ENCODE measurements at places on chromosomes 4 and X.

DNA sequence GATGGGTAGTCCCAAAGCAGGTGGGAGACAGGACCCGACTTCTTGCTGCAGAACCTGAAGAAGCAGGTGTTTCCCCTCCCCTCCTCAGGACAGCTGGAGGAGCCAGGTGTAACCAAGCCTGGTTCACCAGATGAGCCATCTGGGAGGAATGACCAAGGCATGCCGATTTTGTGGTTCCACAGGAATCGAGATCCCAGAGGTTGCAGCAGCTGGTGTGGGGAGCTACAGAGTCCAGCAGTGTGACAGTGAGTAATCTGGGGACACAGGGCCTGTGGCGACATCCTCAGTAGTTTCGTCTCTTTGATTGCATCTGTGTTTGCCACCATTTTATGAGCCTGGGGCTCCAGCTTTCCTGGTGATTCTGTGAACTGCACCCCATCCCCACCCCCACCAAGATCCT is 2.6 kb upstream of the NDP start:
- DNase-seq: no peak

GRCh38 chrX:43808231-43808630 is 74.0 kb downstream of the MAOB start:
- DNase-seq: no peak

DNA sequence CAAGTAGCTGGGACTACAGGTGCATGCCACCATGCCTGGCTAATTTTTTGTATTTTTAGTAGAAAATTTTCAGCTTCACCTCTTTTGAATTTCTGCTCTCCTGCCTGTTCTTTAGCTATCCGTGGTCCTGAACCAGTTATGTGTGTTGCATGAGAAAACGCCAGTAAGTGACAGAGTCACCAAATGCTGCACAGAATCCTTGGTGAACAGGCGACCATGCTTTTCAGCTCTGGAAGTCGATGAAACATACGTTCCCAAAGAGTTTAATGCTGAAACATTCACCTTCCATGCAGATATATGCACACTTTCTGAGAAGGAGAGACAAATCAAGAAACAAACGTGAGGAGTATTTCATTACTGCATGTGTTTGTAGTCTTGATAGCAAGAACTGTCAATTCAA is 13.9 kb downstream of the ALB start:
- no peak for DNase-seq

DNA sequence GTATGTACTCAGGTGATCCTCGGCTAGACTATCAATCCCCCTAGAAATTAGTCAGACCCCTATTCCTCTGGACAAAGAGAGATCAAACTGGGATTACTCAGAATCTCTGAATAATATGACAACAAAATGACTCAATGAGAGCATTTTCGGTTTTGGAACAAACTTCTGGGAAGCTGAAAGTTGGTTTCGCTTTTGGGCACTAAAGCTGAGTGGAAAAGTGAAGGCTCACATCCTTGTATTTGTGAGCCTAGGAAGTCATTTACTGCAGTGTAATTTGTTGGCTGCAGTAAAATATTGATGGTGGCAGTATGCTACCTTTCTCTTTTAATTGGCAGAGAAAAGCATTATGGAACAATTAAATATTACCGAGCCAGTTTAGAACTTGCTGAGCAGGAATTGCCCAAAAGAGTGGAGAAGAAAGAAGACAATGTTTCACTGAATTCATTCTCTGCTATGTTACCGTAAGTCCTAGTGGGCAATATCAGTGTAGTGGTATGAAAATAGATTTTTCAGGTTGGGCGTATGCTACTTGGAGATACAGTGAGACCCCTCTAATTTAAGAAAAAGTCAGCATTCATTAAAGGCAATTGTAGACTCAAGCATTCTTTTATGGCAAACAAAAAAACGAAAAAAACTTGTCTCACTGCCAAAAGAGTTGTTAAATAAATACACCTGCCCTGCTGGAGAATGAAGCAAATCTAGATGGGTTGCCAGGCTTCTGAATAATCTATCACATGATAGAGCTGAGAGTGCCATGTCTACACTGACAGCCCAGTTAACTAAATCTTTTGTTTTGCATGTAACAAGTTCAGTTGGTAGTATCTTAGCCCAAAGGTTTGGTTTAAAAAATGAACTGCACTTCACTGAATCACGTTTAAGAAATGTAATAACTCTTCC is 69.6 kb downstream of the AGTR2 start:
- DNase-seq: no peak

DNA sequence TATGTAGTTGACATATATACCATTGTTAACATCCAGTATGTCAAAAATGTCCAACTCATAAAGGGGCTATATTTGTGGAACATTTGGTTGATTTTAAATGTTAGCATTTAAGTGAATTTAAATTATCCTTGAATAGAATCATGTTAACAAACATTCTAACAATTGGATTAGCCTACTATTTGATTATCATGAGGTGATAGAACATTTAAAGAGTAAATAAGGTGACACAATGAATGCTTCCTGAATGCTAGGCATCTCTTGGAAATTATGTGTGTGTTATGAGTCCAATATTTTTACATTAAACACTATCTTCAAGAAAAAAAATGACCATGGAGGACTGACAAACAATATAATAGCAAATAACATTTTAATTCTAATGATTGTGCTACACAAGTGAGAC is 901.9 kb upstream of the AGA start:
- DNase-seq: no peak

- DNase-seq: no peak
Measured at GRCh38 chr4:109672169-109672930, 30.9 kb downstream of the CASP6 start.

DNA sequence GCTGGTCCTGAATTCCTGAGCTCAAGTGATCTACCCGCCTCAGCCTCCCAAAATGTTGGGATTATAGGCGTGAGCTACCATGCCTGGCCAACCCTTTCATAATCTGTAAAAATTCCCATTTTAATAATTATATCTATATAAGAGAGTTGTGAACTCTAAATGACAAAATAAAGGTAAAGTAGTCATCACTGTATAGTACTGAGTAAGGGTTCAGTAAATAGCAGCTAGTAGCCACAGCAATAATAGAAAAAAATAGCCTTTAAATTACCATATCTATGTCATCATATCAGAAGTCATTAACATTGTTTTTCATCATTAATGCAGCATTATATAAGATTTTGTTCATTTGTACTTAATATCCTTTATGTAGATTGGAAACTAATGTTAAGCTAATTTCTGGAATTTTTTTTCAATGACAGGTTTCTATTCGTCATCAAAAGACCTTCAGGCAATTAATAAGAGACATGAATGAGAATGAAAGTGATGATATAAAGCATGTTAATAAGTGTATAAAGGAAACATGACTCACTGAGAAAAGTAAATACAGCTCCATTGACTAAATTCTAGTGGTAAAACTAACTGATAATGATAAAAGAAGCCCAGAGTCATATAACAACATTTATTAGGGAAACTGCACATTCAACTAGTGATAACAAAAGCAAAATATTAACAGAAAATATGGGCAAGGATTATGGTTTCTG is 85.9 kb upstream of the UGT8 start:
- no peak for DNase-seq

DNA sequence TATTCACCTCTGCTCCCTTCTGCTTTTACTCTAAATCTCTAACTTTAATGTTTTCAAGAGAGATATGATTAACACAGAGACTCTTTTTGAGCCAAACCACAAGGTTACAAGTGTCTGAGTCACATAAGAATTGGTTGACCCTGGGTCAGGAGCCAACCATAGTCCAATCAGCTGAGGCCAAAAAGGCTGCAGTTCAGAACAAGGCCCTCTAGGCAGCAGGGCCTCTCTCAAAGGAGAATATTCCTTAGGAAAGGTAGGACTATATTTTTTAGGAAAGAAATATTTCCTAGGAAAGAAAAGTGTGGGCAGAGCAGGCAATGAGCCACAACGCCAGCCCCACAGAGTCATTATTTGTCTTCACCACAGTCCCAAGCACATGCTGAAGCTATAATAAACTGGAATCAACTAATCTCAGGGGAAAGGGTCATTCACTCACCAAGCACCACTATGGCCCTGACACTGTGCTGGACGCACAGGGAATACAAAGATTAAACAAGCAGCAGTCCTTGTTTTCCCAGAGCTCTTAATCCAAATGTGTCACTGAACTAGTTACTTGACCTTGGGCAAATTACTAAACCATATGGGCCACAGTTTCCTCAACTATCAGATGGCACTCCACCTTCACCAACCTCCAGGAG is 2.2 kb downstream of the ATP8A1 start:
- DNase-seq: no peak

DNA sequence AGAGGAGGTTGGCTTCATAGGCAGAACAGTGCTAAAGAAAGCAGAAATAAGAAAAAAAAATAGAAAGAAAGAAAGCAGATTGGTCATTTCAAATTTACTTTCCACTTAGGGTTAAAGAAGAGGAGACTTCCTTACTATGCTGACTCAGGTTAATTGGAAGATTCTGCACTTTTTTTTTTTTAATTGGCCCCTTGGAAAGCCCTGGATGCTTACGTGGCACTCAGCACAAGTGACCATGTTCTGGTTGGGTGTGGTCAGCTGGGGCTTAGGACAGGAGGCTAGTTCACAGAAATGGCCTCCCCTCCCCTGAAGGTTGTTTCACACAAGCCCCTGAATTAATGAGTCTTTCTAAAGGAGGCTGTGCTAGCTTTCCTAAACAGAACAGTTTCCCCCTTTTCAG is 14.5 kb downstream of the MAGEA9B start:
- DNase-seq: no peak

DNA sequence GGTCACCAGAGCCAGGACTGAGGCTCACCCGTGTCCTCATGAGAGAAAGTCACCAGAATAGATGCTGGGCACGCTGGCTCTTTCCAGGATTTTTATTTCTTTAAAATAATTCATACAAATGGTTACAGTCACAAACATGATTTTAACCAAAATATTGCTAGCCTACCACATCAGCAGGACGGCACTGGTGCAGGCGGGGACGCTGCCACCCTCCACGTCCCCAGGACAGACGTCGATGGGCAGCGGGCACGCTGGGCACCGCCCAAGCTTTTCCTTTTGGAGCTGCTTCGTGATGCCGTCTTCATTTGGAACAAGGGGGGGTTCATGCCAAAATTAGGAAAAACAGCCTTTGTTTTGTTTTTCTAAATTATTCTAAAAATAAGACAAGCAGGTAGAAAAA is 37.6 kb downstream of the CTBP1 start:
- peak; percentile 62 for DNase-seq

GRCh38 chr4:6644792-6645530 is 4.5 kb downstream of the MRFAP1 start:
- DNase-seq: no peak

GRCh38 chr4:122073615-122074014 is 78.5 kb upstream of the BLTP1 start:
- DNase-seq: no peak

GRCh38 chr4:2961811-2962441 is 1.3 kb downstream of the NOP14 start:
- DNase-seq: no peak

GRCh38 chrX:153635788-153636668 is 11.0 kb upstream of the DUSP9 start:
- peak; percentile 67 for DNase-seq

DNA sequence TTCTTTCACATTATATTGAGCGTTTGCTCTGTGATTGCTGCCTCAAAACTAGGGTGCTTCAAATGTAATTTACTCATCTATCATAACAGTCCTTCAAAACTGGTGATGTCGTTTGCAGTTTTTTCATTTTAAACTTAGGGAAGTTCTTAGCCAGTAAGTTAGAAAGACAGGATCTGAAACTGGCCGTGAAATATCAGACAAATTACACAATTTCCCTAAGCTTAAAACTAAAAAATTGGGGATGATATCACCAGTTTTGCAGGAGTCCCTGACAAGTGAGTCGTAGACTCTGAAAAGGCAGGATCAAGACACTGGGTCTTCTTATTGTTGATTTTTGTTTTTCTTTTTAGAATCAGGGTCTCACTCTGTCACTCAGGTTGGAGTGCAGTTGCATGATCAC is 44.8 kb downstream of the MOB1B start:
- DNase-seq: no peak

- DNase-seq: no peak
Measured at GRCh38 chr4:75031775-75032174, 98.9 kb downstream of the PARM1 start.

DNA sequence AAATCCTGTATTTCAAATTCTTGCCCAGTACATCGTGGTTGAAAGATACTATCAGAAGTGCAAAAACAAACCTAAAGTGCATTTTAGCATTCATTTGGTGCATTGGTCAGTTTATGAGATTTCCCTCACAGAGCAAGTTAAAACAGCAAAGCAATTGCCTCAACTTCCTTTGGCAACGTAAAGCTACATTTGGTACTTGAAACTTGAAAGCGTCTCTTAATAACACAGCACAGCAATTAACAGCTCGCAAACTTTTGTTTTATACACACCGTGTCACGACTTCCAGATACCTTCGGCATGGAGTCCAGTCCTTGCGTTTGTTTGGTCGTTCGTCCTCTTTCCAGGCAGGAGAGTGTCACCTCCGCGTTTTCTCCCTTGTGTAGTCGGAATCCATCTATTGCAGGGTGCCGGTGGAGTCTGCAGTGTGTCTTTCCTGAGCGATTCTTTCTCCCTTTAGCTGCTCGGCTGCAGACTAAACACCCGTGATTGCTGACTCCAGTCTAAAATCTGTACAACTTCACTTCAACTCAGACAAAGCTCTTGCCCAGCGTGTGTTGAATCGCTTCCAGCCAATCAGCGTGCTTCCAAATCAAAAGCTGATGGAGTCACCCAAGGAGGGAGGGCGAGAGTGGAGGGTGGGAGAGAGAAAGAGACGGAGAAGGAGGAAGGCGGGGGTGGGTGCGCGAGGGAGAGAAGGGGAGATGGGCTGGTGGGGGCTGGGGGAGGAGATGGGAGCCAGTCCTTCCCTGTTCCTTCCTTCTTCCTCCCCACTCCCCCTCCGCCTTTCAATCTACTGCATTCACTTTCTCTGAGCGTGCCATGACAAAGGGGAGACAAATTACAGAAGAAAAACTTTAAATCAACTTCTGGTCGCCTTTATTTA is at the start of gene PCDH18:
Gene PCDH18 (minus strand): TSS at position 509 of the 883 bp plus-strand sequence. CDS start 406 bp downstream, at position 103.
- peak; percentile 95 for DNase-seq

- no peak for DNase-seq
Measured at GRCh38 chr4:76215077-76215476, 1.5 kb upstream of the SCARB2 start.

DNA sequence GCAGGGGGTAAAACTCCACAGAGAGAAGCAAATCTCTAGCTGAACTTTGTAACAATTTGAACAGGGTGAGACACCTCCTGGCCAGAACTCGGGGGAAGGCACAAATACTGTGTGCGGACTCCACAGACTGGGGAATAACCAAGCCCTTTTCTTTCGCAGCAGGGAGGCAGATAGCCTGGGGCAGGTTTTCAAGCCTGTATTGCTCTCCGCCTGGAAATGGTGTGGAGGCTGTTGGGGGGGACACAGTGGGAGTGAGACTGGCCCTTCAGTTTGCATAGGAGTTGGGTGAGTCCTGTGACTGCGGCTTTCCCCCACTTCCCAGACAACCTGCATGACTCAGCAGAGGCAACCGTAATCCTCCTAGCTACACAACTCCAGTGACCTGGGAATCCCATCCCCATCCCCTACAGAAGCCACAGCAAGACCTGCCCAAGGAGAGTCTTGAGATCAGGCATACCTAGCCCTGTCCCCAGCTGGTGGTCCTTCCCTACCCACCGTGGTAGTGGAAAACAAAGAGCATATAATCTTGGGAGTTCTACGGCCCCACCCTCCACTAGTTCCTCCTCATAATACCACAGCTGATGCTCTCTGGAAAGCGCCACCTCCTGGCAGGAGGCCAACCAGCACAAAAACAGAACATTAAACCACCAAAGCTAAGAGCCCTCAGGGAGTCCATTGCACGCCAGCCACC is 12.9 kb upstream of the SMPX start:
- DNase-seq: no peak
